Psoas muscle (tissue), 8 donors: ENCODE measurements at places on chromosomes 12 and 14. TPM values are rescaled to one million over a fixed set of nuclear protein-coding genes. Genes with fewer than 3 reads are reported as not detected.

POLE2 gene
- polyA plus RNA-seq, result 0.48 TPM

DNA sequence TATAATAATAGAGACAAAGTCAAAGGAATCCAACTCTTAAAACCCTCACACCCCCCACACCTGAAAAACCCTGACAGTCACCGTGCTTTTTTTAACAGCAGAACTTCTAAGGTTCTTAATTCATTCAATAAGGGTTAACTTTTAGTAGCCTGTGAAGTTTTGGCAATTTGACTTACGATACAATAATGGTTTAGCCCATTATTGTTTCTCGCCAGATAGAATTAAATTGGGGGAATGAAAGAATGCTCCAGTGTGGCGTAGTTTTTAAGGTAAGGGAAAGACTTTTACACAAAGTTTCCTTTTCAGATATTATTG lies 604 bp upstream of the MAGOHB start:
- DNase-seq, result no peak

ESR2 gene
- not detected for polyA plus RNA-seq

CAPZA3 gene
- polyA plus RNA-seq, result not detected

DNA sequence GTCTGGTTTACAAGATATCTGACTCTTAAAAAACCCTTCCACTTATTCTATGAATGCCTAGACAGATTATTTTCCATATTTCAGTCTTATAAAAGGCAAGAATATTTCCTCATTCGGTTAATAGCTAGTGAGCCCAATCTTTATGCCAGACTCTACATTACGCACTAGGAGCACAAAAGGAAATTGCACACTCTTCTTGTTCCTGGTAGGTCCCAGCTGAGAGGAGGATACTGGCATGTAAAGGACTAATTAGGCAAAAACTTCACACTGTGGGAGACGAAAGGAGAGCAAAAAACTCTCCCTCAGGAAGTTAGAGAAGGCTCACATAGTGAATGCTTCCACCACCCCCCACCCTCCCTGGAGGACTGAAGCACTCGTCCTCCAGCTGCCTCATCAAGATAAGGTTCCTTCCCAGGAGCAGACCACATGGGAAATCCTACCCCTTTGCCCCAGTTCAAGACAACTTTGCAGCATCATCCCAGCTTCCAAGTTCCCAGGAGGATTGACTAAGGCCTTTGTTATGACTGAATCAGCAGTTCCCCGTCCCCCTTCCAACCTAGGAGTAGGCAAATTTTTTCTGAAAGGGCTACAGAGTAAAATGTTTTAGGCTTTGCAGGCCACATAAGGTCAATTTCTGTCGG lies 14.5 kb downstream of the CAPZA3 start:
- DNase-seq, result no peak

- DNase-seq, result no peak
Measured at GRCh38 chr12:30152705-30153104, 369.0 kb upstream of the TMTC1 start.

- no peak for DNase-seq
Measured at GRCh38 chr12:131782061-131782460, 46.1 kb upstream of the MMP17 start.

TAS2R31 gene
- polyA plus RNA-seq, result 0.13 TPM

NKX2-1 gene
- not detected for polyA plus RNA-seq

- DNase-seq, result no peak
Measured at GRCh38 chr12:68185598-68185997, 26.1 kb upstream of the IFNG start.

DNA sequence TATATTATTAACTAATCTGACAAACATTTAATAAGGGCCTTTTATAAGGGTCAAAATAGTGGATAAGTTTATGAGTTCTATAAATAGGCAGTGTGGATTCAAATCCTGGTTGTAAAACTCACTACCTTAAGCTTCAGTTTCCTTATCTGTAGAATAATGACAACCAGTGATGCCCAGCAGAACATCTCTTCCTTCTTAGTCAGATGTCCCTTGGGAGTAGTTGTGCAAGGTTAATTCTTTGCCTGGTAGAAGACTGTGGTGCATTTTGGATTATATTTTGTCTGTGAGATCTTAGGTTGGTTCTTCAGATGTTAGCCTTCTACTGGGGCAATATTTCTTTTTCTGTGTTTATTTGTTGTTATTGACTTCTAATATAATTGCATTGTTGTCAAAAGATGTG lies 59.5 kb downstream of the ARID2 start:
- no peak for DNase-seq

DNA sequence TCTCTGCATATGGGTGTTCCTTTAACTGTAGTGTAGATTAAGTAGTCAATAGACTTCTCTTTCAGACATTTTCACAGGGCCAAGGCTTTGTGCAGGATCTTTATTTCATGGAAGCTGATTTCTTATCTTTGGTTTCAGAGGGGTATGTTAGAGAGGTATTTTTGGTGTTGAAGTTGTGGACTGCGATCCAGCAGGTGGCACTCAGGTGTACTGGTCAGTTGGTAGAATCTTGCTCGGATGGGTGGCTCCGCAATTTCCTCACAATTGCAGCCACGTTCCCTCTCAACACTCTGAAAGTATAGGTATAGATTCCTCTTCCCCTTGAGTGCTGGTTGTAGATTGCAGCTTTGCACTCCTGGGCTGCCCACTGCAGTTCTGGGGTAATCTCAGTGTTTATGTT lies 44.3 kb downstream of the OSBPL8 start:
- no peak for DNase-seq
